ENCODE measurements at places on chromosomes 2 and 18.

GRCh38 chr18:78679031-78679430 lies 300.6 kb upstream of the SALL3 start:
- DNase-seq, result no peak
- no peaks in the 10 kb centered on the region for H3K4me1 ChIP-seq
- H3K4me3 ChIP-seq, result no peak overlapping the region
- H3K27ac ChIP-seq, result no peak overlapping the region
- no peaks in the 10 kb centered on the region for H3K36me3 ChIP-seq
- H3K27me3 ChIP-seq, result peaks cover 46% of the 10 kb centered on the region

DNA sequence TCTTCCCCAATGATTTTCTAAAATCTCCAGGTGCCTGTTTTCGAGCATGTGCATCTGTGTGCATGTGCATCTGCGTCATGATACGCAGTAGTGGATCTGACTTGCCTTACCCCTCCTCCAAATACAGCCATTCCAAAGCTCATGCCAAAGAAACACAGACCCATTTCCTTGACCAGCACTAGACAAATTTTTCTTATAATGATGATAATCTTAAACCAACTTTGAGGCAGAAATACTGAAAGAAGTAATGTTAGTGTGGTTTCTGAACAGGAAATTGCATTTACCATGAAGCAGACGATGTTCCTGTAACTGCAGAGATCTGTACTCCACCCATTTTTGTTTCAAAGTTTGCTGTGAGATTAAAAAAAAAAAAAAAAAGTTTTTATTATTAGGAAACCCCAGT lies 25.6 kb downstream of the CYTIP start:
- no peaks in the 10 kb centered on the region for H3K36me3 ChIP-seq
- H3K27ac ChIP-seq, result peak overlapping the region; percentile 3
- no peak for DNase-seq
- no peaks in the 10 kb centered on the region for H3K27me3 ChIP-seq
- peaks cover 8% of the 10 kb centered on the region for H3K4me1 ChIP-seq

- no peak overlapping the region for H3K27ac ChIP-seq
- H3K36me3 ChIP-seq, result no peaks in the 10 kb centered on the region
- H3K4me1 ChIP-seq, result no peaks in the 10 kb centered on the region
- H3K27me3 ChIP-seq, result no peaks in the 10 kb centered on the region
- DNase-seq, result no peak
- no peak overlapping the region for H3K4me3 ChIP-seq
Measured at GRCh38 chr2:194015751-194016150, 1641.3 kb upstream of the SLC39A10 start.

- peak overlapping the region; percentile 73 for H3K27ac ChIP-seq
- peak overlapping the region; percentile 41 for H3K4me3 ChIP-seq
- peak; percentile 28 for DNase-seq
- no peaks in the 10 kb centered on the region for H3K27me3 ChIP-seq
Measured at GRCh38 chr2:25063876-25064660, 22.2 kb downstream of the EFR3B start.

Measured in left ventricle myocardium inferior (tissue), 1 donor.